ENCODE measurements at places on chromosomes 12 and 14.

DNA sequence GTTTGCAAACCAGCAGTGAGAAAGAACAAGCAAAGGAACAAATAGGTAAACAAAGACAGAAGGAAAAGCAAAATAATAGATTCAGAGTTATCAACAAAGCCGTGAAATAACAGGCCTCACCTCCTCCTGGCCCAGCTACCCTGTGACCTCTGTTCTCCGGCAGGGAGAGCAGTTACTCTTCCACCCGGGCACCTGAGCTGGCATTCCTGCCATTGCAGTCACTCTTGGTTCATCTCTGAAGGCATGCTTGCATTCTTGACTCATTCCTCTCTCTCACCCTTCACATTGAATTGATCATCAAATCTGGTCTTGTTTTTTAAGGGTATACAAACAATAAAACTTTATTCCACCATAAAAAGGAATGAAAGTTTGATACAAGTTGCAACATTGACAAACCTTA, 95.1 kb downstream of the TTC8 start:
- DNase-seq, result no peak

DNA sequence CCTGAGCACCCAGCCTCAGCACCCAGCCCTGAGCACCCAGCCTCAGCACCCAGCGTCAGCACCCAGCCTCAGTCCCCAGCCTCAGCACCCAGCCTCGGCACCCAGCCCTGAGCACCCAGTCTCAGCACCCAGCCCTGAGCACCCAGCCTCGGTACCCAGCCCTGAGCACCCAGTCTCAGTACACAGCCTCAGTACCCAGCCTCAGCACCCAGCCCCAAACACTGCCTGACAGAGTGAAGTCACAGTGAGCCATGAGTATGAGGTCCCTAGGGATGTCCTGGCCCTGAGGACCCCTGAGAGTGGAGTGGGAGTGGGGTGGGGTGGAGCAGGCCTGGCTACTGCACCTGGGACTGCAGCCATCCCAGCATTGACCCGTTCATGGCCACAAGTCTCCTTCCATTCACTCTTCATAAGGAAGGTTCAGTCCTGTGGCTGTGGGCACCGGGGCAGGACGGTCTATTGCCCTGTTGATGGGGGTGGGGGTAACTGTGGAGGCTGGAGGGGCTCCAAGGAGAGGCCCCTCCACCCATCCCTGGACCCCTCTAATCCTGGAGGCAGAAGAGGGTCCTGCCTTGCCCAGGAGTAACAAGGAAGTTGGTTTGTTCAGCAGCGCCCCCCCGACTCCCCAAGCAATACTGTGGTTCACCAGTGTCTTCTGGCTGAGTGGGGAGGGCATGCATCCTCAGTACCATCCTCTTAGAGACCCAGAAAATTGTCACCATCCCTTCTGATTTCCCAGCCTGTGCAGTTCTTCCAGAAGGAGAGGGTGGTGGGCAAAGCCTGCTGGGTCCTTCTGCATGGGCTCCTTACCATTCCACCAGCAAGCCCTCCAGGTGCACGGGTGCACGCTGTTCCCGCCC, 140.5 kb downstream of the ADGRD1 start:
- no peak for DNase-seq

GRCh38 chr12:30643366-30643765, 52.3 kb downstream of the IPO8 start:
- DNase-seq, result no peak

- DNase-seq, result no peak
Measured at GRCh38 chr12:76782526-76782925, 18.6 kb downstream of the ZDHHC17 start.

GRCh38 chr14:71117839-71118743, 210.8 kb downstream of the PCNX1 start:
- no peak for DNase-seq

GRCh38 chr12:41264281-41264680, 76.2 kb downstream of the PDZRN4 start:
- peak; percentile 51 for DNase-seq

Measured in hippocampal formation (tissue), 2 donors.